ENCODE measurements at places on chromosomes 3 and 15. TPM values are rescaled to one million over a fixed set of nuclear protein-coding genes. Genes with fewer than 3 reads are reported as not detected.

SLC2A2 gene
- polyA plus RNA-seq: not detected

LARP6 gene
- polyA plus RNA-seq: 11.4 TPM

COL6A5 gene
- polyA plus RNA-seq: 0.13 TPM

SLC12A8 gene
- polyA plus RNA-seq: 0.37 TPM

GCNT3 gene
- 0.23 TPM for polyA plus RNA-seq

PPM1L gene
- 10.0 TPM for polyA plus RNA-seq

RTP3 gene
- 0.14 TPM for polyA plus RNA-seq

ZDHHC19 gene
- polyA plus RNA-seq: 0.46 TPM

PSTPIP1 gene
- 2.7 TPM for polyA plus RNA-seq

IQCF2 gene
- polyA plus RNA-seq: not detected

GRCh38 chr3:187550446-187550845 is 119.7 kb downstream of the SST start:
- no peak for DNase-seq

GRCh38 chr3:83122774-83123350 is 1361.4 kb upstream of the GBE1 start:
- DNase-seq: no peak

DNA sequence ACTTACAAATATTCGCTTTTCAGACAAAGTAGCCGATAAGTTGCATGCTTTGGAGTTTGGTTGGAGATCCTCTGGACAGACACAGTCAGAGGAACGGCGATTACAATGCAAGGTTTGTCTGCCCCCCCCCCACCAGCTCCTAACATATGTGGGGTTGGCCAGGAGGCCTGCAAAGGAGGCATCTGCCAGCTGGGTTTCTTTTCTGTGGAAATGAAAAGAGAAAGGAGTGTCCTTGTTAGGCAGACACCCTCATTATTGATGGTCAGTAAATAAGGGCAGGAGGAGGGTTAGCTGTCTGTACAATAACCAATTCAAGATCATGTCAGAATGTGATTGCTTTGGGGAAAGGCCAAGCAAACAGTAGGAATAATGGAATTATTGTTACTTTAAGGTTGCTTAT is 49.1 kb downstream of the TLNRD1 start:
- no peak for DNase-seq

DNA sequence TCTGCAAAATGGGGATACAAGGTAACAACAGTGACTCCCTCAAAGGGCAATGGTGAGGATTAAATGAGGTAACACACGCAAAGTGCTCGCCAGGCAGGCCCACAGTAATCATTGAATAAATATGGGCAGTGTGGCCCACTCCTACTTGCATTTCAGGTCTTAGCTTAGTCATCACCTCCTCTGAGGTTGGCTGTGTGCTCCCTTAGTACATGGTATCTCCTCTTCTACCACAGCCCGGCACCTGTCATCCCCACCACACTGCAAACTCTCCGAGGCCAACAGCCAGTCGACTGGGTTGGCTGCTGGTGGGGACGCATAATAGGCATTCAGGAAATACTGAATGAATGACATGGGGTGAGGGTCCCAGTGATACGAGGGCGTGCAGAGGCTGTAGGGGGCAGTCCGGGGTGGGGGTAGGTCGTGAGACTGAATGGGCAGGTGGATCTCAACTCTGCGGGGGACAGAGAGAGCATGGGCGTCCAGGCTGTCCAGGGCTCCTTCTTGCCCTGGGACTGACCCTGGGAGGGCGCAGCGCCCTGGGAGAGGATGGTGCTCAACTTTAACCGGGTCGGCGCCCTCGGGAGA is 375 bp upstream of the MYZAP start:
- DNase-seq: no peak

- DNase-seq: no peak
Measured at GRCh38 chr3:100002599-100003350, 111.5 kb downstream of the FILIP1L start.

- no peak for DNase-seq
Measured at GRCh38 chr3:182967218-182968204, 12.8 kb downstream of the DCUN1D1 start.

- DNase-seq: peak; percentile 64
Measured at GRCh38 chr3:43769097-43769884, 78.6 kb downstream of the ABHD5 start.

DNA sequence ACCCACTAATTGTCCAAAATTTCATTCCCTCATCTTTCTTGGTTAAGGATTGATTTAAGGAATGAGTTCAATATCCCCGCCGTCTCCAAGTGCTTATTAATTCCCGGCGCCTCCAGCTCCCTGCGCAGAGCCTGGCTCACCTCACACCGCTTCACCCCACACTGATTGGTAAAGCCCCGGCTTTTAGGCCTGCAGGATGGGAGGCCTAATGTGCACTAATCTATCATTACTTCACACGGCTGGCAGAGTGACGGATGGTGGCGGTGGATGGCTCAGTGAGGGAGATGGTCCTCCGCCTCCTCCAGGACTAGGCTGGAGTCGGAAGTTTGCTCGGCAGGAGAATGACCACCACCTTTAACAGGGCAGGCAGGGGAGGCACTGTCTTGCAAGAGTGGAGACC is 81.7 kb downstream of the MEGF11 start:
- no peak for DNase-seq

DNA sequence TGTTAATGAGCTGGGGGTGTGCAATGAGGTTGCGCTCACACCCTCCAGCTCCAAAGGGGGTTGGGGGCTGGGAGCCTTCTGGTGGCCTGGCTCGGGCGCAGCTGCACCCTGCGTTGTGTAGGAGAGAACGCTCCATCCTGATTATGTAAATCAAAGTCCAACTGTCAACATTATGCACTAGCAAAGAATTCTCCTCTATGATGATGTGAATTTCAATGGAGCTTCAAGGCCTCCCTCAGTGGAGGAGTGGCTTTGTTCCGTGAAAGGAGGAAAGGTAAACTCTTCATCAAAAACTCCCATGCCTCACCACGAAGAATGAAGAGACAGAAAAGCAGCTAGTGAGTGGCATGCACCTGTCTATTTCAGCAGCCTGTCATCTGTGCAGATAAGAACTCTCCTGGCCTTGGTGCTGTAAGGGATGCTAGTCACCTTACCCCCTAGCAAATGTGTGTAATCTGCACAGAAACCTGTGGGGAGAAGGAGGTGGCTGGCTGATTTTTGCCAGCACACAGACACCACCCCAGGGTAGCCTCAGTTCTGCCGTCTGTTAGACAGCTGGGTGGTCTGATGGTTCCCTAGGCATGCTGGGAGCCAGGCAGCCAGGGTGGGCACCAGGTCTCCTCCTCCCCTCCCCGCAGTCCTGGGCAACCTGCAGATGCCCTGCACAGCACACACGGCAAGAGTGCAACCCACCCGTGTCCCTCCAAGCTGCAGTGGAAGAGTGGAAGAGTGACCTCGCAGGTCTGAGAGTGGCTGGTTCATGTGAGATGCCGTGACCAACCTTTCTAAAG is 47.0 kb upstream of the TRPM1 start:
- DNase-seq: no peak

- no peak for DNase-seq
Measured at GRCh38 chr3:89098964-89099585, 8.3 kb upstream of the EPHA3 start.

GRCh38 chr3:150005243-150006112 is 34.8 kb upstream of the PFN2 start:
- no peak for DNase-seq

GRCh38 chr3:72446218-72447058 is 401.8 kb downstream of the SHQ1 start:
- no peak for DNase-seq

DNA sequence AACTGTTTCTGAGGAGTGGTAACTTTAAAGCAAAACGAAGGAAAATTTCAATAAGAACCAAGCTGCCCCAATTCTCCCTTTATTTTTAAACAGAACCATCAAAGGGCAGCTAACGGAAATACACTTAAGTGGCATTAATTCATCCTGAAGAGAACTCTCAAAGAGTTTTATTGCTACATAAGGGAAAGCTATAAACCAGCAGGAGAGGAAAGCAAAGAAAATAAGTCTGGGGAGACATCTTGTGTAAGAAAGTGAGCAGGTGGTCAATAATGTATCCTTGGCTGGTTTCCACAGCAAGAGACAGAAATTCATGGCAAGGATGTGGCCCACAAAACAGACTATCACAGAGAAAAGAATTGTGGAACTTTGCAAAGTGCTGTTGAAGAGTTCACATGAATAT is 40.0 kb upstream of the CMSS1 start:
- DNase-seq: no peak

DNA sequence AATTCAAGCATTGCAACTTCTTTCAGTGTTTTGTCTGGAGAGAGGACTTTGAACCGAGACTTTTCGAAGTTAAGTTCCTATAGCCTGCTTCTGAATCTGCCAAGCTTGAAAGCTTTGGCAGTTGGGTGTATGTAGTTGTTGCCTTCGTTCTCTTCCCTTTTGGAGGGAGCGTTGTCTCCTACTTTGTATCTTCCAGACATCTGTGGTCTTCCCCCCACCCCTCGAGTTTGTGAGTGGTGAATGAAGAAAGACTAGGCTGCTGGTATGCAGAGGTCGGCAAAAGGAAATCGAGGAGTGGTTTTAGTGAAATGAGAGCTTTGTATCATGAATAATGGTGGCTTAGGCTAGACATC is 1.3 kb downstream of the CTNNB1 start:
- no peak for DNase-seq

DNA sequence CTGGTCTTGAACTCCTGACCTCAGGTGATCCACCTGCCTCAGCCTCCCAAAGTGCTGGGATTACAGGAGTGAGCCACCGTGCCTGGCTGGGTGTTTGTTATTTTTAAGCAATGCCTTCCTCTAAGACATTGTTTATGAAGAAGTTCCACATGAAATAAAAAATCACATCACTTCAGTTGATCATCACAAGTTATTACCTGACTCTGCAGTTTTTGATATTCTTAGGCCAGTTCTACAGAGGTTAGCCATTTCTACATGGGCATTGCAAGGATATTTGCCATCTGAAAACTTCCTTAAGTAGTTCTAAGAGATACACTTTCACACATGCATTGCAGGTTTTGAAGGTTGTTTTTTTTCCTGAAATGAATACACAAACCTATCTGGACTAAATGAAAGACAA is 82.1 kb downstream of the PYDC2 start:
- DNase-seq: no peak

DNA sequence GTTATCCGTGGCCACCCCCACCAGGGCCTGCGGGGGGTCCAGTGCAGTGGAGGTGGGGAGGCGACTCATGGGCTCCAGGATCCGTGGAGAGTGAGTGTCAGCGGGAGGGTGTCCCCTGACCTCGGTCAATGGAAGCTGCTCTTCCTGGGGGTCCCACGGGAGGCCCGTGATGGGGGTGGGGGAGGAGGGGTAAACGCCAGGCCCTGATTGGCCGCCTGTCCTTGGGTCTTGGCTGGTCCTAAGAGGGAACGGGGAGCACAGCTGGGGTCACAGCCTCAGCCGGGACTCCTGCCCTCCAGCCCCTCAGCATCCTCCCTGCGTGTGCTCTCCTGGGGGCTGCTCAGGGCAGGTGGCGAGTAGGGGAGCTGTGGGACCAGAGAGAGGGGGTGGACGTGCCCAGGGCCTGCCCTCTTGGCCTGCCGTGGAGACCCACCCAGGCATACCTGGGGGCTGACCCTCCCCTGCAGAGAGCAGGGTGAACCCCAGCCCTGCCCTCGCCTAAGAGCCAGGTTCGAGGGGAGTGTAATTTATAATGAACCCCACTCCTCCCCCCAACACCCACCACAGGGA is 184.6 kb downstream of the GOLGA6L6 start:
- DNase-seq: no peak
